ENCODE measurements at places on chromosomes 2 and 18.

GRCh38 chr2:36069074-36069473, 286.5 kb upstream of the CRIM1 start:
- no peak for DNase-seq

DNA sequence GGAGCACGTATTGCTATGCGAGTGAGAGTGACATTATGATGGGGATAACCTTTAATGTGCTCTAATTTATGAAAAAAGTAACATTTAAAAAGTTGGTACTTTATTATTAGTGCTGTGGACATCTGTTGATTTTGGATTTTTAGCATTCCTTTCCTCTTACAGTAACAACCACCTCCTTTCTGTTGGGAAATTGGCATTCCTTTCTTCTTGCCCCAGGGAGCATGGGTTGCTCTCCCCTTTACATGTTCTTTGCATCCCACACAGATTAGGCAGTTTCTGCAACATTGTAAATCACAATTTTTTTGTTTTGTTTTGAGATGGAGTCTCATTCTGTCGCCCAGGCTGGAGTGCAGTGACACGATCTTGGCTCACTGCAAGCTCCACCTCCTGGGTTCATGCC, 300.2 kb downstream of the LPIN1 start:
- DNase-seq: no peak

DNA sequence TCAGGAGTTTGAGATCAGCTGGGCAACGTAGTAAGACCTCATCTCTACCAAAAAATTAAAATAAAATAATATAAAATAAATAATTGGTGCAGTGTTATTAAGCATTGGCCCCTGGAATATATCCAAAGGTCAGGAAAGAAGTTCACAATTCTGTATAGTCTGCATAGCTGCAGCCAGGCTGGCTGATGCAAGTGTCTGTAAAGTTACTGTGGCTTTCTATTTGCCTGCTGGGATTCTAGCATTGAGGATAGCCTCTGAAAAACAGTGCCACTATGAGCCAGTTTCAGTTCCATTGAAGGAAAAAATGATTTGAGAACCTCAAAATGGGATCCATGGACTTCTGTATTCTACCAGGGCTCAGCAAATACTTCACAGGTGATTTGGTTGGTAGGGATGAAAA, 208.6 kb downstream of the PARD3B start:
- DNase-seq: no peak

- no peak for DNase-seq
Measured at GRCh38 chr2:27885234-27885633, 5.0 kb downstream of the RBKS start.

DNA sequence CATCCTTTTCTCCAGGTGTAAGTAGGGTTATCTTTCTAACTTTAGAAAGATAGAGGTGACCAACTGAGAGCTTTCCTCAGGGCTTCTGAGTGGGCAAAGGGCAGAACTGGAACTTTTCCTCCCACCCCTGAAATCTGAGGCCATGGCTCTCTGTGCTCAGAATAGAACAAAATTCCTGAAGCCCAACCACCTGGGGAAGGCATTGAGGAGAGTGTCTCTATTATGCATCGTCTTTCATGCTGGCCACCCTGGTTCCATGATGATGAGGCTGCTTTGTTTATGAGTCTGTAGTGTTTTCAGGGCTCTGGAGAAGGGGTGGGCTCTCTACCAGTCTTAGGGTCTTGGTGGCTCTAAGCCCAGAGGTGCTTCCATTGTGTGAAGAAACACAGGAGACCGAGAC, 30.7 kb upstream of the IL1R1 start:
- DNase-seq: no peak

DNA sequence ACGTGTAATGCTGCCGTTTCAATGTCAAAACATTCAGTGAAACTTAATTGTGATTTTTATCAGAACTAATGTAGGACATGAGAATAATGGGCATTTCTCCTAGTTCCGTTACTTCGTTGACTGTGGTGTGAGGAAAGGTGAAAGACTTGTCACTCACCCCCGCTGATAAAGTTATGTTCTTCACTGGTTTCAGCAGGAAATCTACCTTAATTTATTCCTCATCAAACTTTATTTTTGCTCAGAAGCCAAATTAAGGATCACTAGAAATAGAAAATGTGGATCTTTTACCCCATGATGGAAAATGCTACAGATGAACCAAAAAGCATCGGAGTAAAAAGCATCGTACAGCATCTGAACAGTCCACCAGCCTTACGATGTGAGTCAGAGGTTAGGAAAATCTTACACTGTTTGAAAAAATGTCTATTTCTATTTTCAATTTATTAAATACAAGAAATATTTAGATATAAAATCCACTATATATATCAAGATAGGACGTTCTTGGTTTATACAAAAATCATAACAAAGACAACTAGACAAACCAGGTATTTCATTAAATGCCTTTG, 1.0 kb upstream of the ROCK1 start:
- DNase-seq: no peak

Measured in brain pericyte (primary cell).